Neural crest cell (in vitro differentiated cells): ENCODE measurements at places on chromosomes 12 and 14. TPM values are rescaled to one million over a fixed set of nuclear protein-coding genes. Genes with fewer than 3 reads are reported as not detected.

DNA sequence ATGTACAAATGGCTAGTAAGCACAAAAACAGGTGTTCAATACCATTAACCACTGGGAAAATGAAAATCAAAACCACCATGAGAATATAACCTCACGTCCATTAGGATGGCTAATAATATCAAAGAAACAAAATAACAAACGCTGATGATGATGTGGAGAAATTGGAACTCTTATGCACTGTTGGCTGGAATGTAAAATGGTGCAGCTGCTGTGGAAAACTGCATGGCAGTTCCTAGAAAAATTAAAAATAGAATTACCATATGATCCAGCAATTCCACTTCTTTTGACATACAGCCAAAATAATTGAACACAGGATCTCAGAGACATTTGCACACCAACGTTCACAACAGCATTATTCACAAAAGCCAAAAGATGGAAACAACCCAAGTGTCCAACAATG, 51.5 kb downstream of the TMPRSS12 start:
- no peak for DNase-seq

The CISTR gene
- total RNA-seq: 0.61 TPM in 1 of 2 replicates, not detected in the other

DNA sequence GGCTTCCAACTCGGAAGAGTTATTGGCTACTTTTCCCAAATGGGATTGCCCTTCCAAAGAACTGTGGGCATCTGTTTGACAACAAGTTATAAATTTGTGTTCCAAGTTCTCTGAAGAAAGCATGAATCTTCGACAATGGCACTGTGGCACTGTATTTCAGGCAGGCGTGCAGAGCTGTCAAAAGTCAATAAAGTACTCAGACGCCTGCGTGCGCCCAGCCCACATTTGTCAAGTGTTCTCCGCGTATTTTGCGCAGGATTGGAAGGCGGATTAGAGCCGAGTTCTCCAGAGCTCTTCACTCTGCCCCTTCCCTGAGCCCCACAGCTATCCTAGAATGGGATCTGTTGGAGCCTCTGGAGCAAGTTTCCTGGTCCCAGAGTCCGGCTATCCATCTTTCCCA, 103.2 kb downstream of the SLC25A47 start:
- DNase-seq: no peak

DNA sequence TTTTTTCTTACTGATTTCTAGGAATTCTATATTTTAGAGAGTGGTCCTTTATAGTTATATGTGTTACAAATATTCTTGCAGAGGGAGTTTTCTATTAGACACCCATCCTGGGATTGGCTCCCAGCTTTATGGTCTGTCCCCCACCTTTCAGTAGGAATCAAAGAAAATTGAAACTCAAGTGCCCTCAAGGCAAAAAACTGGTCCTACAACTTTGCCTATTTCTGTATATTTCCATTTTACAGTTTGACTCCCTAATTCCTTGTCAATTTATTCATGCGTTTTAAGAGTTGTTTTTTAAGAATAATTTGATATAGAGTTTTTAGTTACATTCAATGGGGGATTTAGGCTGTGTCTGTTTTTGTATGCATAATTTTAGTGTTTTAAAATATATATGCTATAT, 208.9 kb downstream of the SYNE2 start:
- no peak for DNase-seq

- DNase-seq: no peak
Observed at GRCh38 chr12:69354556-69355187, 4.9 kb upstream of the YEATS4 start.

The AMHR2 gene
- not detected in 2 replicates for total RNA-seq

DNA sequence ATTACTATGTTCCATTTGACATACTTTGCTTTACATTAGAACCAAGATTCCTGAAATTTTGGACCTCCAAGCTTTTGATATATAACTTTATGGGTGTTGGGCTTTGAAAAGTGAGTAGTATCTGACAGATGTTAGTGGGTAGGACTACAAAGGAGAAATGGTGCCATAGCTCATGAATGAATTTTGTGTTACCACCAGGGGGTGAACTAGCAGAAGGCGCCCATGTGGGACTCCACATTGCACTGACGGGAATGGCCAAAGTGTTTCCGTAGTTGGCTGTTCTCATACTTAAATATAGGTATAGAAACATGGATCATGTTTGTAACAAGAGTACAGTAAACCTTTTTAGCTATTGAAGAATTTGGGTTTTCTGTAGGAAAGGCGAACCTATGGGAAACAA, 337.5 kb downstream of the FLRT2 start:
- no peak for DNase-seq
